ENCODE measurements at places on chromosomes 16 and 17.

DNA sequence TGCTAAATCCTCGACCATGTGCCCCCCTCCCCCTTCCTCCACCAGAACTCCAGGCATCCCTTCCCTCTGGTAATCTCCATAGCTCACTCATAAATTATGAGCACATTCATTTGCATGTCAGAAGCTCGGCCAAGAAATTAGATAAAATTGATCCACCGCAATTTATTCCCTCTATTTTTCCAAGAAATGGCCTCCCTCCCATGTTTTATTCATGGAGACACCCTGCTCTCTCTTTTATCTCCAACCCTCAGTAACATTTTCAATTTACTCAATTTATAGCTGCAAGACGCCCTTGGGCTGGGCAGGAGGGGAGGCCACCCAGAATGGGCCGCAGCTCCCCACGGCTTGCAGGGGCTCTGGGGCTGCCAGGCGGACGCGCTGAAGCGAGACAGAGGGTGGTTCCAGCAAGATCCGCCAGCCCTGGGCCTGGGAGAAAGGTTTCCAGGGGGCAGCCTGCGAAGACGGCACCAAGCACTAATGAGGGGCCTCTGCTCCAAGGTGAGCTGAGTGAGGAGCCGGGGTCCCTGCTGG, 54.7 kb upstream of the ZNF423 start:
- DNase-seq = no peak

GRCh38 chr17:6075845-6076244, 5.7 kb downstream of the WSCD1 start:
- DNase-seq = no peak

DNA sequence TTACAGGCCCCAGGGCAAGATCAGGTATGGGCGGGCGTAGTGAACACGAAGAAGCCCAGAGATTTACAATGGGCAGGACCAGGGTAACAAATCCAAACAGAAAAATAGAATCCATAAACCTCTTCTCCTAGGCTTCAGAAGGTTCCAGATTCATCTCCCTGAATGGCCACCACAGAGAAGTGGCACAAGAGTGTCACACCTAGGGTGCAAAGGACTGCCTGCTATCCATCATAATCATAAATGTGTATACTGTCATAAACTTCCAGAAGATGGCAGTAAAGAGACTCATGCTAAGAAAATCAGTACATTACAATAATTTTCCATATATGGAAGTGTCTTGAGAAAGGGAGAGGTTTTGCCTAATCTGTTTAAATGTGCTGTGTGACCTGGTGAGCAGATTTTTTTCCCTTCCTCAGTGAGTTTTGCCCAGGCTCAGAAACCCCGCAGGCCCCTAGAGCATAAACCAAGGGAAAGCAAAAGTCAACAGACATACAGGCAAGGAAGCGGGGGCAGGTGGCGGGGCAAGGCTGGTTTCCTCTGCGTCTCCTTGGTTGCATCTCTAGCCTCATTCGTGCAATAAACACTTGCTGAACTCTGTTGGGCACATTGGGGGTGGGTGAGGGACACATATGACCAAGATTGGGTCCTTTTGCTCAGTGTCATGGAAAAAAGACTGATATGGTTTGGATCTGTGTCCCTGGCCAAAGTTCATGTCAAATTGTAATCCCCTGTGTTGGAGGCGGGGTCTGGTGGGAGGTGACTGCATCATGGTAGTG, 92.0 kb upstream of the CDH5 start:
- DNase-seq = no peak

GRCh38 chr16:89700100-89700648, 1.3 kb downstream of the SPATA2L start:
- peak; percentile 95 for DNase-seq

DNA sequence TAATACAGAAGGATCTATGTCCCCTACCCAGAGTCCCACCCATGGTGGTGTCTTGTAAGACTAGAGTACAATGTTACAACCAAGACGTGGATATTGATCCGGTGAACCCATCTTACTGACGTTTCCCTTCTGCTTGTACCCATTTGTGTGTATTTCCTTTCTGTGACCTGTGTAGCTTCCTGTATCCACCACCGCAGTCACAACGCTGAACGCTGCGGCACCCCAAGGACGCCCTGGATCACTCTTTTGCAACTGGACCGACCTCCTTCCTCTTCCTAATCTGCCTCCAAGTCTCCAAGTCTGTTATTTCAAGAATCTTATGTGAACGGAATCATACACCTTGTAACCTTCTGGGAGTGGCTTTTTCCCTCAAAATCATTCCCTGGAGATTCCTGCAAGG, 33.5 kb upstream of the CBX4 start:
- no peak for DNase-seq

GRCh38 chr16:85515319-85515745, 97.8 kb upstream of the GSE1 start:
- DNase-seq = no peak

GRCh38 chr17:2083613-2084035, 28.7 kb downstream of the HIC1 start:
- DNase-seq = no peak

DNA sequence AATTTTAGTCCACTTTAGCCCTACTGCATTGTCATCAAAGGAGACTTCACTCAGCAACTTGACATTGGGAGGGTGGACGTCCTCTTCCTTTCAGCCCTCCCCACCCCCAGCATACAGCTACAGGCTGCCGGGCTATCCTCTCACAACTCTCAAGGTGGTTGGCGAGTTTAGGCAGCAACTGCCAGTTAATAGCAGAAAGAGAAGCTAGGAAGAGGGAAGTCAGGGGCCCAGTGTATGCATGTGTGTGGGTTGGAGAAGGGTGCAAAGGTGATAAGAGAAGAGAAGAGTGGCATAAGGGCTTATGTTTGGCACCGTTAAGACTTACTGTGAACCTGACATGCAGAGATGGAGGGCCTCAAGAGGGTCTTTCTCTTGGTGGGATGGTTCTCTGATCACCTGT, 31.8 kb downstream of the CCL4 start:
- DNase-seq = no peak

DNA sequence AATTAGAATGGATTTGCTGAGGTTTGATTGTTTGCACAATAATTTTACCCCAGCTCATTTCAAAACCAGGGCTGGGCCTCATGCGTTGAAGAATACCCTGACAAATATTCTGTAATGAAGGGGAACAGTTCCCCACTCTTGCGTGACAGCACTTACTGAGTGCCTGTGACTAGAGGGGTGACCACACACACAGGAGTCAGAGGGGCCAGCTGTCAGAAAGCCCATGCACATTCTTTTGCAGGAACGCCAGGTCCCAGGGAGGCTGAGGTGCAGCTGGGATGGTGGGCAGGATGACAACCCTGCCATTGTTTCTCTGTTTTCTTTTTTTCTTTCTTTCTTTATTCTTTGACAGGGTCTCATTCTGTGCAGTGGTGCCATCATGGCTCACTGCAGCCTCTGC, 44.6 kb downstream of the SMPD3 start:
- DNase-seq = no peak

- no peak for DNase-seq
Observed at GRCh38 chr16:70678898-70679670, 6.8 kb downstream of the MTSS2 start.

DNA sequence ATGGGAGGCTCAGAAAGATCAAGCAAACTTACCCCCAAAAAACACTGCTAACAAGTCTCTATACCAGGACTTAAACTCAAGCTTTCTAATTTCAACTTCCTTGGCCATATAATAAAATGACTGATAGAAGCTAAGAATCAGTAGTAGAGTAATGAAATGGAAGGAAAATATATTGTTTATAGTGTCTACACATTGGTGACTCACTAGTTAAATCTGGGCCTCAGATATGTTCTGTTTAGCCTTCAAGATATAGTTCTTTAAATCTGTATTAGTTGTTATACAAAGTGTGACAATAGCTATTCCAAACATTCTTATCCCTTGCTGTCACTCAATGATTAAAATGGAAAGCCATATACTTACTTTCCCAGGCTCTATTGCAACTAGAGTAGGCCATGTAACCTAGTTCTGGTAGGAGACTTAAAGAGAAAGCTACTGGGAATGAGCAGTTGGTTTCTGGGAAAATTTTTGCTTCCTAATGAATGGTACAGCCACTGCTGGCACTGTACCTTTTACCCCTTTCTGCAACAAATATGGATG, 18.3 kb downstream of the SSH2 start:
- DNase-seq = no peak

DNA sequence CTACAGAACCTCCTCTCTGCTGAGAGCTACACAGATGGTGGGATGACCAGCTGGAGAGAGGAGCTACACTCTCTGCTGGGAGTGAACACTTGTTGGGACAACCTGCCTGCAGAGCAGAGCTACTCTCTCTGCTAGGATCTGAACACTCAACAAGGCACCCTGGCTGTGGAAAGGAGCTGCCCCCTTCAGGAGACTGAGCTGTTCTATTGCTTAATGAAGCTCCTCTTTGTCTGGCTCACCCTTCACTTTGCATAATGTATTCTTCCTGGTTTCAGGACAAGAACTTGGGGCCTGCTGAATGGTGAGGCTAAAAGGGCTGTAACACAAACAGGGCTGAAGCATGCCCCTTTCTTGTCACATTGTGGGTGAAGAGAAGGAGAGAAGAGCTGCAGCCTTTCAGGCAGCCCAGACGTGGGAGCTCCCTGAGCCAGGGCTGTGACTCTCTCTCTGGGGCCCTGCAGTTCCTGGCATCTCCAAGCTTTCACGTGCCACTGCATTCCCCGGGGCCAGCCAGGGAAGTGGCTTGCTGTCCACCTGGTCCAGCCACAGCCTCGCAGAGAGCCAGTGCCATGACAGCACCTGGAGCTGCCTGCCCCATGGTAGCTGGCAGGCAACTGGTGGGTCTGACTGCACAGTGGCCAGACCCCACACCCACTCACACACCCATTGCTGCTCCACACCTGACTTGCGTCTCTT, 272.8 kb upstream of the KCNJ16 start:
- DNase-seq = no peak

DNA sequence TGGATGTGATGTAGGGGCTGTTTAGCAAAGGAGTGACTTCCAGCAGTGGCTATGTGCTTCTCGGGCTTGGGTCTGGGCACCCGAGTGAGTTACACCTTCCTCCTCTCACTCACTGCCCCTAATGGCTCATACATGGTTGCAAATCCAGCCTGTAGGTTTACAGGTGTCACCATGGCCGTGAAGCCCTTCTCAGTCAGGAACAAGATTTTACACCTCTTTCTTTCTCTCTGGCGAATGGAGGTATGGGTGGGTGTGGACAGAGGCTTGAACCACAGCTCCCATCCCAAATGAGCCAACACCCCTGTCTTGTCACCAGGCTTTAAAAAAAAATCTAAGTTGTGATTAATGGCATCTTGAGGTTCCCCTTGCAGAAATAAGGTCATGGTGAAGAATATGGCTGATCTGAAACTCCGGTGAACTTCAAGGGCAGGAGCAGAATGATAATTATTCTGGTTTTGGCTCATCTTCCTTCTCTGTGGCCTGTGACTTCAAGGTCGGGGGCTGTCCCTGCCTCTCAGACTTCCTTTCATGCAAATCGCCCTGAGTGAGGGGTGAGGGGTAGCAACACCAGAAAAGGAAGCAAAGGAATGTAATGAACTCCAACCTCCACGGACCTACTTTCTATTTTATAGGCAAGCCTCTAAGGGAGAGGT, 331.2 kb downstream of the MAF start:
- no peak for DNase-seq

DNA sequence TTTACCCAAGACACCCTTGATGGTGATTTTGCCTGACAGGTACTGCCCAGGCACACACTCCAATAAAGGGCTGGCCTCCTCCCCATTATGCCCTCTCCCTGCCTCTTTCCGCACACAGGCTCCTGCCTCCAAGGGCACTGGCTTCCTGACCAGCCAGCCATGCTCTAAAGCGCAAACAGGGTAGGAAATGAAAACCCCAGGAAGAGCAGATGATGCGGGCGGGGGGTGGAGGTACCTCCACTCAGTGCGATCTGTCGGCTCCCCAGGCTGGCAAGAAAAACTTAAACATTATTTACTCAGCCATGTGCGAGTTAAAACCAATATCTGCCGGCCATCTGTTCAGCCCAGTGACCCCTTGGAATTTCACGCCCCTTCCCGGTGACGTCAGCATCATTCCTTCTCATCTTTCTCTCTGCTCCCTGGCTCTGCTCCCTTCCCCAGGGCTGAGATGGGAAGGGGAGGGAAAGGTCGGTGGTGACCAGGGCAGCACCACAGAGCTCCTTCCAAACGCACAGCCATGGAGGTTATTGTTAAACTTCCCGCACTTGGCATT, 262.5 kb downstream of the CBLN1 start:
- DNase-seq = no peak

DNA sequence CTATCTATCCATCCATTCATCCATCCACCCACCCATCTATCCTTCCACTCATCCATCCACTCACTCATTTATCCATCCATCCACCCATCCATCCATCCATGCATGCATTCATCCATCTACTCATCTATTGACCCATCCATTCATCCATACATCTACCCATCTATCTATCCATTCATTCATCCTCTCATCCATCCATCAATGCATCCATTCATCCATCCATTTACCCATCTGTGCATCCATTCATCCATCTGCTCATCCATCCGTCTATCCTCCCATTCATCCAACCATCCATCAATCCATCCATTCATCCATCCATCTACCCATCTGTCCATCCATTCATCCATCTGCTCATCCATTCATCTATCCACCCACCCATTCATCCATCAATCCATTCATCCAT, 224.5 kb upstream of the MAF start:
- no peak for DNase-seq

DNA sequence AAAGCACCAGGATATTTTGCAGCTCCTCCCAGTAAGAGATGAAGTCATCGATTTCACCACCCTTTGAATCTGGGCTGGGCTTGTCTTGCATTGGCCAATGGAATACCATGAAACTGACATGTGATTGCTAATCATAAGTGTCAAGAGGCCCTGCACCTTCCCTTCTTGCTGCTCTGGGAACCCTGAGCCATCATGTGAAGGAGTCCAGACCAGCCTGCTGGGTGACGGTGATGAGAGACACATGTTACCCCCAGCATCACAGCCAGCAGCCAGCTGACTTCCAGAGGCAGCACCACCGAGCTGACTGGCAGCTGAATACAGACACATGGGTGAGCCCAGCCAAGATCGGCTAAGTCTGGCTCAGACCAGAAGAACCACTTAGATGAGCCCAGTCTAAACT, 43.6 kb upstream of the CACNG4 start:
- DNase-seq = no peak

All from activated gamma-delta T cell treated with Interleukin-2 at 50 U/mL for 16 hours (primary cell).